Articular chondrocyte of knee joint (primary cell): ENCODE measurements at places on chromosomes 5 and 9. TPM values are rescaled to one million over a fixed set of nuclear protein-coding genes. Genes with fewer than 3 reads are reported as not detected.

PCDHB10 gene
- total RNA-seq, result 2.2 and 2.5 TPM in 2 replicates

IFNB1 gene
- not detected in 2 replicates for total RNA-seq

TMEM245 gene
- total RNA-seq, result 53.4 and 63.9 TPM in 2 replicates

SPINK1 gene
- total RNA-seq, result not detected in 2 replicates

ECSCR gene
- 0.52 and 1.5 TPM in 2 replicates for total RNA-seq

CYLC2 gene
- total RNA-seq, result not detected in 2 replicates

NR5A1 gene
- not detected in 2 replicates for total RNA-seq

TLX3 gene
- total RNA-seq, result not detected in 2 replicates

NR2F1 gene
- 0.76 and 1.2 TPM in 2 replicates for total RNA-seq
